ENCODE measurements at places on chromosomes 7 and 10.

GRCh38 chr7:138749960-138750359, 47.8 kb upstream of the TMEM213 start:
- DNase-seq, result no peak

DNA sequence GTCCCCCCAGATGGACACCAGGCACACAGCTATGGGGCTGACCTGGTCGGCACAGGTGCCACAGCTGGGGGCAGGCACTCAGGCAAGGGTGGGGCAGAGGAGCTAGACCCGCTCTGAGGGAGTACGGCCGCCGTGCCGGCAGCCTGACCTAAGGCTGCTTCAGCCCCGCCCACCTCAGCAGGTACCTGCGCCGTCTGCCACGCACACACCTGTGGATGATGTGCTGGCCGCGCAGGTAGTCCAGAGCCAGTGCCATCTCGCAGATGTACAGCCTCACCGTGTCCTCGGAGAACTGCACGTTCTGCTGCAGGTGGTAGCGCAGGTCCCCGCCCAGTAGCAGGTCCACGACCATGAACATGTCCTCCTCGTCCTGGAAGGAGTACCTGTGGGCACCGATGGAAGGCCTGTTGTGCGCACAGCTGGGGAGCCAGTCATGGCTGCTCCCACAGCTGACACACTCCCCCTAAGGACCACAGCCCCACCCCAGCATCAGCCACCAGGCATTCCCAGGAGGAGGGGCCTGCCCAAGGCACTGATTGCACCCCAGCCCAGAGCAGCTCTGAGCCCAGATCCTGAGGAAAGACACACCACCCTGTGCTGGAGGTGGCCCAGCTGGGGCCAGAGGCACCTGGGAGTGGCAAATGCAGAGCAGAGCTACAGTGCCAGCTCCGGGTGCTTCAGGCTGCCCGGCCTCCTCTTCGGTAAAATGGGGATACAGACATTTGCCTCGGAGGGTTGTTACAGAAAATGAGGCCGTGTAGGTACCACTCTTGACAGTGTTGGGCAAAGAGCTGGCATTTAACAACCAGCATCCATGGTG, 40.0 kb downstream of the DPYSL4 start:
- no peak for DNase-seq

- DNase-seq, result no peak
Measured at GRCh38 chr7:50595491-50596102, 30.4 kb upstream of the DDC start.

GRCh38 chr10:121236621-121237020, 361.6 kb downstream of the FGFR2 start:
- no peak for DNase-seq

DNA sequence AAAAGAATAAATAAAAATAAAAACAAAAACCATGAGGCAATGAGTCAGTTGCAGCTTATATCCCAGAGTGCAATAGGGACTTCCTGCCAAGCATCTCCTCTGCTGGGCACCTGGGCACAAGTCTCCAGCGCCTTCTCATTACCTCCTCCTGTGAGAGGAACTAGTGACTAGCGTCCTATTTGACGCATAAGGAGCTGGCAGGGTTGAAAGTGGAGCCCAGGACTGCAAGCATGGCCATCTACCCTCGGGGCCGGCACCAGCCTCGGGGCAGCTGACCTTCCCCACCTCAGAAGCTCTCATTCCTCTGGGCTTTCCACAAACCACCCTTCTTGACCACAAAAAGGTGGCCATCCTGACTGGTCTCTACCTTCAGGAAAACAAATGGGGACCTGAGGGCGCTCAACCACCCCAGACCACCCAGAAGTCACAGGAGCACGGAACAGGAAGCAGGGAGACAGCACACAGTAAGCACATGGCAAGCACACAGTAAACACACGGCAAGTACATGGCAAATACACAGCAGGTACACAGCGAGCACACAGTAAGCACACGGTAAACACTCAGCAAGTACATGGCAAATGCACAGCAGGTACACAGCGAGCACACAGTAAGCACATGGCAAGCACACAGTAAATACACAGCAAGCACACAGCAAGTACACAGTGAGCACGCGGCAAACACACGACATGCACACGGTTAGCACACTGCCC, 19.1 kb downstream of the CTBP2 start:
- no peak for DNase-seq

- DNase-seq, result no peak
Measured at GRCh38 chr7:29289156-29290021, 94.8 kb downstream of the CHN2 start.

DNA sequence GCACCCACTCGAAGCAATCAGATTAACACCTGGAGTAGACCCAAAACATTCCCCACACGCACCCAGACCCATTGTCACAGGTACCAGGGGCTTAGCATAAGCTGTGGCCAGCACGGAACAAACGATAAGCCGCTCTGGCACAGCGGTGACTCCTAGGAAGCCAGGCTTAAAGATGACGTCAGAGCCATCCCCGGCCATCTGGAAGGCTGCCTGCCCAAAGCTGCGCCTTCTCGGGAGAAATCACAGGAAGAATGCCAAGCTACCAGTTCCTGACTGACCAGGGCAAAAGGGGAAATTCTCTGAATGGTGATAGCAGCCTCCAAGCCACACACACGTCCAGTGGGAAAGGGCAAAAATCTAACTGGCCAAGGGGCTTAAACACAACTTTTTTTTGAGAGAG, 13.0 kb upstream of the WIPI2 start:
- DNase-seq, result no peak

- DNase-seq, result no peak
Measured at GRCh38 chr10:76149602-76150138, 718.2 kb downstream of the LRMDA start.

- no peak for DNase-seq
Measured at GRCh38 chr7:40499718-40500117, 364.9 kb downstream of the SUGCT start.

DNA sequence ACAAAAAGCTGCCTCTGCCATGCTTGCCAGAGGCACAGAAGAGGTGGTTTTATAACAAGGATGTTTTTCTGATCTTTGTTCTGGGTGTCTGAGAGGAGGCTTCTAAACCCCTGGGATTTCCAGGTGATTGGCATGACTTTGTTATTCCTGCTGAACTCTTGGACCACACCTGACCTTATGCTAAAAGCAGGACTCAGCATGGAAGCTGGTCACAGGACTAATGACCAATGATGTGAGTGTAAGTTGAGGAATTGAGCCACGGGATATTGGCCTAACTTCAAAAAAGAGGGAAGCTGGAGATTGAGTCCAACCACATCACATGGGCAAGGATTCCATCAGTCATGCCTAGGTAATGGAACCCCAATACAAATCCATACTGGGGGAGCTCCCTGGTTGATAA, 437.9 kb downstream of the POM121L12 start:
- DNase-seq, result no peak

GRCh38 chr7:41492603-41493002, 210.3 kb downstream of the INHBA start:
- no peak for DNase-seq

DNA sequence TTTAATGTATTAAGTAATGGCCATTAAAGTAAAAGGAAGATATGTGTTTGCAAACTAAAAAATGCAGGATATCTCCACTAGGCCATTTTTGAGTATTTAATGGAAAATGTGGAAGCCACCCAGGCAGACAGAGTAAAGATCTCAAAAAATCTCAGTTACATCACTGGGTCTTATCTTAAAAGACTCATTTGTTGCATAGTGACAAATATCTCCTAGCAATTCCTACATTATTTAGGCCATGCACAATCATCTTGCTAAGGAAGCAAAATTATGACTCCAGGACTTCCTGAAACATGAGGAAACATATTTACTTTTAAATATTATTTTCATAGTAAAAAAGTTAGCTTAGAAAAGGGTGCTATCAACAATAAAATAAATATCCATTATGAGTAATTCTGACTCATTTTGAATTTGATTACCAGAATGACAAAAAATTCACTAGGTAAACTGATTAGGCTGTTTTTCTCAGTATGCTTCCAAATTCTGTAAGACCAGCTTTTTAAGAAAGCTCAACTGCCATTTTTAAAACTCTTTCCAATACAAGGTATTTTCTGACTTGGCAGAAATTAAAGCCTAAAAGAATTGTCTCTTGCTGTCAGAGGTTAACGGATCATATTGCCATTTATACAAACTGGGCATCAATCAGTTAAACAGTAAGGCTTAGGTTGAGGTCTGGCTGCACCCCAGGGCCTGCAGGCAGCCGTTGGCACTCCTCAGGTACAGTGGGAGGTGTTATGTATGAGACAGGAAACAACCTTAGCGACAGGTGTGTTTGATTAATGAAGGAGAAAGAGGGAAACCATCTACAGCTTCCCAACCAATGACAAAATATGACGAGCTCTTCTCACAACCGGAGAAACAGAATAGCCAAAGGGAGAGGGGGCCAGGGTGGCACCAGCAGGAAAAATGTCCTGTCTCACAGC, 31.8 kb downstream of the PCLO start:
- no peak for DNase-seq

DNA sequence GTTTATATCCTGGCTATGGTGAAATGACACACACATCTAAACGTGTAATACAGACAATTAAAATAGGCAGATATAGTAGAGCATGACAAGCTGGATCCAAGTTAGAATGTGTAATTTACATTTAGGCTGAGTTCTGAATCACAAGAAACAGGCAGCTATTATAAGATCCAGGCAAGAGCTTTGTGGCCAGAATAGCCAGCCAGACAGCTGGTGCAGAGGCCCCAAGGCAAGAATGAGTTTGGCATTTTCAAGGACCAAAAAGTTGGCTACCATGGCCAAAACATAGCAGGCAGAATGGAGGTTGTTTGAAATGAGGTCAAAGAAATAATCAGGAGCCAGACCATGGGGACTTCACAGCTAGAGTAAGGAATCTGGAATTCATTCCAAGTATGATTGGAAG, 281.7 kb downstream of the MTERF1 start:
- no peak for DNase-seq

- DNase-seq, result no peak
Measured at GRCh38 chr7:28419716-28420115, 7.4 kb downstream of the CREB5 start.

- DNase-seq, result peak; percentile 25
Measured at GRCh38 chr7:93902777-93903423, 3.5 kb upstream of the GNGT1 start.

DNA sequence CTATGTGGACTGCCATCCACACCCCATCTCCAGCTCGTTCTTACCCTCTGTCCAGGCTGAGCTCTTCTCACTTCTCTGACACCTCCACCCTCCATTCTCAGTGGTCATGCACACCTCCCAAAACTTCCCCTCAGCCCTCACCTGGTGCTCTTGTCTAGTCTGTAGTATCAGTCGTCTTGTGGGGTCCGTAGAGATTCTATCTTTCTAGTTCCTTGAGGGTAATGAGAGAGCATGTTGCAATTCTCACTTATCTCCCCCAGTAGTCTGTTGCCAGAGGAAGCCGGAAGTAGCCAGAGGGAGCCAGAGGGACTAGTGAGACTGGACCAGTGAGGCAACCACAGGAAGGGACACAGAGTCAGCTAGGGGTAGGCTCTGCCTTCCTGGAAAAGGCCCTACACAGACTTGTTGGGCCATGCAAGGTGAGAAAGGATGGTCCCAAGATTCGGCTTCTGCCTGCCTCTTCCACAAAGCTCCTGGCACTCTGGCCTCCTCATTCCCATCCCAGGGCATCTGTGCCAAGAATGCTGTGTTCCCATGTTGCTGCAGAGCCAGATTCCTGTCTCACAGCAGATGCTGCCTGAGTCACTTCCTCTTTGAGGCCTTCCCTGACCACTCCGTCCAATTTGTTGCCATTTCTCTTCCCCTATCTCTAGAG, 50.6 kb upstream of the DUSP5 start:
- DNase-seq, result peak; percentile 44

DNA sequence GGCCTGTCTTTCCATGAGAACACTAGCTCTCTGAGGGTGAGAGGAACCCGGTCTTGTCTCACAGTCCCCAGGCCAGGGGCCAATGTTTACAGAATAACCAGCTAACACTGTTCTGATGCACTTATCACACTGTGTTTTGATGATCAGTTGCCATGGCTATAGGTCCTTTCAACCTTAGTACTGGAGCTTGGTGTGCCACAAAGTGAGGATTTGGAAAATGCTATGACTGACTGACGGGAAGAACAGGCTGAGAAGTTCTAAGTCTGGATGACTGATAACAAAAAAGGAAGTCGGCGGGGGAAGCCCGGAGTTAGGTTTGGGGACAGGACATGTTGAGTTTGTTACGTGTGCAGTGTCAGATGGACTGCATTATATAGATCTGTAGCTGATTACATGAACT, 141.8 kb downstream of the CTTNBP2 start:
- DNase-seq, result no peak

DNA sequence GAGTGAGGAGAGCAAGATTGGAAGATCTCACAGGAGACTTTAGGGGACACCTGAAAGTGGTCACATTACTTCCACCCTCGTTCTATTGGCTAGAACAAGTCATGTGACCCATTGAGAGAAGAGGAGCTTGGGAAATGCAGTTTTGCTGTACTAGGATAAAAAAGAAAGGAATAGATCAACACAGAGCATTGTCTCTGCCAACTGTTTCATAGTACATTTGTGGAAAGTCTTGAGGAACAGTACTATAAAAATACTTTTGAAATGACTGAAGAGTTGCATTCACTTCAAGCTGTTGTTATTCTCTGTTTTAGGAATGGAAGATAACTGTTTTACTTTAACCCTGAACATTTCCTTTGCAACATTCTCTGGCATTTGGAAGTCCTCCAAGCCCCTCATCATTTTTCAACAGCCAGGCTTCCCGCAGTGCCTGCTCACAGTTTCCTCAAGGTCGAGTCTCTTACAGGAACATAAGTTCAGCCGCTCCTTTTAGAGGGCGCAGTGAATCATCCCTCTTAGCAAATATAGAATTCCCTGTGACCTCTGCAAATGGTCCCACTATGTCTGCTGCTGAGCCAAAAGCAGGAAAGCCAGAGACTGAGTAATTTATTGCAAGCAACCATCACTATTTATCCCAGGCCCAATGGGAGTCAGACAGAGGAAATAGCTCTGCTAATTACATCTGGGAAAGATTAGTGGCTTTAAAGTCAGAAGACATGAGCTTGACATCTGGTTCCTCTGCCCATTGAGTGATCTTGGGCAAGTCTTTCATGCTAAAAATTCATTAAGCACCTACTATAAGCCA, 40.7 kb downstream of the MRPL32 start:
- no peak for DNase-seq

- no peak for DNase-seq
Measured at GRCh38 chr10:91415816-91416215, 5.7 kb downstream of the HECTD2 start.

DNA sequence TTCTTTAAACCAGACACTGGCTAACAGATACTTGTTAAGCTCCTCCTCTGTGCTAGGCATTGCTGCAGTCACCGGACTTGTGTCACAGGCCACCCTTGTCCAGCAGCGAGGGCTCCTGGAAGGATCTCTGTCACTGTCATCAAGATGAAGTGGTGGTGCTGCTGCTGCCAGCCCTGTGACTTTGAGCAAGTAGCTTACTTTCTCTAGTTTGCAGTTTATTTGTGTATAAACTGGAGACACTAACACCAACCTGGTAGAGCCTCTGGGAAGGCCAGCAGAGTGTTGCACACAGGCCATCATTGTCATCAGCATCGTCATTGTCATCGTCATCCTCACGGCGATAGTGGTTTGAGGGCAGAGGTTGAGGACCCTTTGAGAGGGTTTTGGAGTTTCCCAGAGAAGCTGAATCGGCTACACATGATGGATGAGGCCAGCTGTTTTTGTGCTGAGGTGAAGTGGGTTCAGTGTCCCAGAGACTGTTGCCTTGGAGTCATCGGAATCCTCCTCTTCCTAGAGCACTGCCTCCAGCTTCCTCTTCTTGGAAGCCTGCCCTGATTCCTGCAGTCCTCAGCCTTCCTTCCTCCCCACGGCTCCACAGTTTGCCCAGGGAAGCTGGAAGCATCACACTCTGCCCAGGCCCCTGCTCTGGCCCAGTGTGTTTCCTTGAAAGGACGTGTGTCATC, 128.4 kb downstream of the GRK5 start:
- no peak for DNase-seq

GRCh38 chr7:117005449-117005848, 52.1 kb downstream of the ST7 start:
- no peak for DNase-seq

Measured in SW 1271 (cell line).